NCI-H2227 treated with DMSO at 0.1 percent for 48 hours (cell line): ENCODE measurements at places on chromosomes 13 and 19.

DNA sequence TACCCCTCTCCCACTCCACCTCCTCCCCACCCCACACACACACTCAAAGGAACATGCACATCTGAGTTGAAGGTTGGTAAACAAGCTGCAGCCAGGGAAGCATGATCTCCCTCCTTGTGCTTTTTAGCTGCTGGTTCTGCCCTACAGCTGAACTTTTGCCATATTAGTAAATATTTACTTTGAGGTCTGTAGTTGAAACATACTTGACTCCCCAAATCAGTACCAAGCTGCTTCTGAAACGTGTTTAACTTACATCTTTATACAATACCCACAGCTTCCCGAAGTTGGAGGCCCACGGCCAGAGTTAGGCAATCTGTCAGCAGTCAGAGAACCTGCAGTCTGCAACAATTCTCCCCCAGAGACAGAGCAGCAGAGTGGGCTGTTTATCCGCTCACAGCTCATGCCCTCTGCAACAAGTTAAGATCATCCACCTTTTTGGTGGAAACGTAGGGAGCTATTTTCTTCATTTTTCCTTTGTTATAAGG lies 1.5 kb upstream of the PCDH20 start:
- DNase-seq: no peak

DNA sequence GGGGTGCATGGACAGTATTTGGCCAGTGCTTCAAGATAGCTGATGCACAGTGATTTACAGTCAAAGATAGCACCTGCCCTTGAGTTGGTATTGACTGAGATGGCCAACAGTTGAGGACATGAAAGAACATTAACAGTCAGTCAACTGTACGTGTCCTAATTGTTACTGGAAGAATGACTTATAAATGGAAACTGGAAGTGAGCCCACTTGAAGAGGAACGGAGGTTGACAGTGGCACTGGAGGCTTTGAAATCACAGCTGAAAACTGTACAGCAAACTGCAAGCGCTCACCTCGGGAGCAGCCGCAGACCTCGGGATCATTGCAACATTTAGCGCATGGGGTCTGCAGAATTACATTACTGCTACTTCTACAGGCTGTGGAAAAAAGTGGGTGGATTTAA lies 77.1 kb downstream of the GGACT start:
- DNase-seq: peak; percentile 18

DNA sequence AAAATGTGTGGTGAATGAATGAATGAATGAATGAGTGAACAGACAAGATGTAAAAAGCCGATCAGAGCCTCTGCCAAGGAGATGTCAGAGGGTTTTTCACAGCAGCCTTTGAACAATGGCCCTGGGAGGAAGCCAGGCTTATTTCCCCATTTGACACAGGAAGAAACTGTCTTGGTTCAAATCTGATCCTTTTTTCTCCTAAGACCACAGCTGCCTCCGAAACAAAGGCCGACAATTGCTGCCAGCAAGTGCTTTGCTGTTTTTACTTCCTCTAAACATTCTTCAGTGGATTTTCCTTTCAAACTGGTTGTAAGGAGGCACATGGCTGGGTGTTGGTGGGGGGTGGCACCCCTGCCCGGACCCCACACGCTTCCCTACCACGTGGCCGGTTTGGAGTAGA lies 44.2 kb upstream of the HOMER3 start:
- DNase-seq: no peak

- DNase-seq: no peak
Observed at GRCh38 chr19:44575116-44575700, 38.2 kb upstream of the IGSF23 start.

DNA sequence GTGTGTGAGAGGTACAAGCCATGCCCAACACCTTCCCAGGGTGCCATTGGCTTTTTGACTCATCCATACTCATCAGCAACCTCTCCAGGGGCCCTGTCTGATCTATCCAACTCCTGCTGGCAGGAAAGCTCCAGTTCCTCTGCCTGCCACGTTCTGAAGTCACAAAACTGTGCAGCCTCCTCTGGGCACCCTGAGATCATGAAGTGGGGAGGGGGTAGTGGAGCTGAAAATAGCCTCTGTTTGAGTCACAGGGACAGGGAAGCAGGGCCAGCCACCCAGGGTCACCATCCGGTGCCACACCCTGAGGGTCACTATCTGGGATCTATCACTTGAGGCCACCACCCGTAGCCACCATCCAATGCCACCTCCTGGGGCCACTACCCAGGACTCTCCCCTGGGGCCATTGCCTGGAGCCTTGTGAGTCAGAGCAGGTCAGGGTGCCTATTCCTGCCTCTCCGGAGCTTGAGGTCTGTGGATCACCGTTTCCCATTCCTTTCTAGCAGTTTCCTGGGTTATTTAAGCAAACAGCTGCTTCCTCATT lies 172.1 kb downstream of the NUFIP1 start:
- DNase-seq: no peak

DNA sequence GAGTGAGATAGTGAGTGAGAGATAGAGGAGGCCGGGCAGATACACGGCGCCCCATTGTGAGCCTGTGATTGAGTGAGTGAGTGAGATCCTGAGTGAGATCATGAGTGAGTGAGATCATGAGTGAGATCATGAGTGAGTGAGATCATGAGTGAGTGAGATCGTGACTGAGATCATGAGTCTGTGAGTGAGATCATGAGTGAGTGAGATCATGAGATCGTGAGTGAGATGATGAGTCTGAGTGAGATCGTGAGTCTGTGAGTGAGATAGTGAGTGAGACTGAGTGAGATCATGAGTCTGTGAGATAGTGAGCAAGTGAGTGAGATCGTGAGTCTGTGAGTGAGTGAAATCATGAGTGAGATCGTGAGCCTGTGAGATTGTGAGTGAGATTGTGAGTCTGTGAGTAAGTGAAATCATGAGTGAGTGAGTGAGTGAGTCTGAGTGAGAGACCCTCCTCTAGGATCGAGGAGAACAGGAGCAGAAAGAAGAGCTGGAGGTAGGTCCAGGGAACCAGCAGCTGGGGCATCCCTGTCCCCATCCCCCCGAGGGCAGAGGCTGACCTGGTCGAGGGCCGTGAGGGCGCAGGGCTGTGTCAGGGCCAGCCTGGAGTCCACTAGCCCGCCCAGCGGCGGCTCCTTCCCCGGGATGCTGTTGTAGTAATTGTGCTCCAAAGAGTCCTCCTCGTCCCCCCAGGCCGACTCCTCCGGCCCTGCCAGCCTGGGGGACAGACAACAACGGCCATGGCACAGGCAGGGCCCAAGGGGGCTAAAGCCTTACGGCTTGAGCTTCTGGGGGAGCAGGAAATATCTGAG lies 25.4 kb upstream of the C2CD4C start:
- no peak for DNase-seq

GRCh38 chr13:80413611-80414010 lies 72.7 kb upstream of the SPRY2 start:
- DNase-seq: no peak

- DNase-seq: no peak
Observed at GRCh38 chr19:39299832-39300231, 3.6 kb downstream of the IFNL1 start.

DNA sequence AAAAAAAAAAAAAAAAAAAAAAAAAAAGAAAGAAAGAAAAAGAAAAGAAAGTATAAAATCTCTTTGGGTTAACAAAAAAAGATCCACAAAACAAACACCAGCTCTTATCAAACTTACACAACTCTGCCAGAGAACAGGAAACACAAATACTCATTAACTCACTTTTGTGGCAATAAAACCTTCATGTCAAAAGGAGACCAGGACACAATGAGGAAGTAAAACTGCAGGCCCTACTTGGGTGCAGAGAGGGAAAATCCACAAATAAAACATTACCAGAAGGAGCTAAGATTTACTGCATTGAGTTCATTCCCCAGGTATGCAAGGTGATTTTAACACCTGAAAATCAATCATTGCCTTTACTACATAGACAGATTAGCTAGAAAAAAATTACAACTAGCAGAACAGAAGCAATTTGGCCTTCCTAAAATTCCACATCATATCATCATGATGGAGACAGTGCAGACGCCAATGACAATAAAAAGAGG lies 9.6 kb upstream of the CEACAM5 start:
- no peak for DNase-seq

DNA sequence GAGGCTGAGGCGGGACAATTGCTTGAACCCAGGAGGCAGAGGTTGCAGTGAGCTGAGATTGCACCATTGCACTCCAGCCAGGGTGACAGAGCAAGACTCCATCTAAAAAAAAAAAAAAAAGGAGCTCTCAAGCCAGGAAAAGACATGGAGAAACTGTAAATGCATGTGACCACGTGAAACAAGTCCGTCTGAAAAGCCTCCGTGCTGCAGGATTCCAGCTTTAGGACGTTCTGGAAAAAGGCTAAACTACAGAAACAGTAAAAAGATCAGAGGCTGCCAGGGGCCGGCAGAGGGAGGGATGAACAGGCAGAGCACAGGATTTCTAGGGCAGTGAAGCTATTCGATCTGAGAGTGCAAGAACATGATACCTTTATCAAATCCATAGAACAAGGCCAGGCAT lies 40.7 kb upstream of the NDUFS7 start:
- no peak for DNase-seq

- DNase-seq: no peak
Observed at GRCh38 chr13:38849315-38849714, 141.3 kb downstream of the STOML3 start.

DNA sequence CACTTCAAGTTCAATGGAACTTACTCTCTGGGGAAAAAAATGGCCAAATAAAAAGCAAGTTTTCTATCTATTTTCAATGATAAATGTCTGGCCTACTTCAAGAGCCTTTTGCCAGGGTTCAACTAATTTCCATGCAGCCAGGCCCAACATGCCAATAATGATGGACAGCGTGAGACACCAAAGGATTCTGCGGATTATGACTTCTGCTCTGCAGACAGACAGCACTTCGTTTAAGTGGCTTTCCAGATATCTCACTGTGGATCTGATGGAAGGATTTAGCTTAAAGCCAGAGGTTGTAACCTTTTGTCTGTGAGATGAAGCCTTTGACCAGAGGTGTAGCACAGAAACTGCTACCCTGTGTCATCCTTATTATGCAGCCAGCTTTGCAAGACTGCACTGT lies 614.2 kb downstream of the DCT start:
- DNase-seq: no peak
